Stimulated activated CD4-positive, alpha-beta T cell treated with anti-CD3 and anti-CD28 coated beads, Interleukin-4, amount 100 ng/mL, for 48 hours (primary cell): ENCODE measurements at places on chromosomes 6 and 20.

GRCh38 chr6:43942011-43942442 is 172.0 kb downstream of the VEGFA start:
- DNase-seq = no peak

DNA sequence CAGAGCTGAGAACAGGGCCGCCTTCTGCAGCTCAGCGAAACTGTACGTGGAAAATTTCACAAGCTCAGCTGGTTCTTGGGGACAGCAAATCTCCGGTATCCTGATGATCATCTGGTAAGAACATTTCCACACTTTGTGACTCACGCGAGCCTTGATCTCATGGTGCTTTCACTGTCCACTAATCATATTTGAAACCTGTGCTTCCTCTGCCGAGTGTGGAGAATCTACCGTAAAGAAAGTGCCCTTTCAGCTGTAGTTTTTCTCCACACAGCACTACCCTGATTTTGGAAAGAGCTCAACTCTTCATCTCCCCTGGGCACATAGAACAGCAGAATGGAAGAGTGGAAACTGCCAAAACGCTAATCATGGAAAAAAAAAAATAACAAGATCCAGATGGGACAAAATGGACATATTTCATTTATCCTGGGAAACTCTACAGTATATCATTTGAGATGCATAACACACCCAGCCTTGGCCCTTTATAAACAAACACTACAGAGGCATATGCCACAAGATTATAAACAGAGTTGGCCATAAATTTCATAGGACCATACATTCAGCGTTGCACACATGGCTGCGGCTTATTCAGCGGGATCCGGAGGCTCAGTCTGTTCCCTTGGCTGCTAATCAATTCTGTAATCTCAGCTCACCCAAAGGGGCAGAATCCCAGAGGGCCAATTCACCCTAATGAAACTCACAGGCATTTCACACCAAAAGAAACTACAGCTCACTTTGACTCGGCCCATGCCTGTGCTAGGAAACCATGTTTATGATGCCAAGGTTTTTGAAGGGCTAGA is 434.5 kb downstream of the HDGFL1 start:
- no peak for DNase-seq

DNA sequence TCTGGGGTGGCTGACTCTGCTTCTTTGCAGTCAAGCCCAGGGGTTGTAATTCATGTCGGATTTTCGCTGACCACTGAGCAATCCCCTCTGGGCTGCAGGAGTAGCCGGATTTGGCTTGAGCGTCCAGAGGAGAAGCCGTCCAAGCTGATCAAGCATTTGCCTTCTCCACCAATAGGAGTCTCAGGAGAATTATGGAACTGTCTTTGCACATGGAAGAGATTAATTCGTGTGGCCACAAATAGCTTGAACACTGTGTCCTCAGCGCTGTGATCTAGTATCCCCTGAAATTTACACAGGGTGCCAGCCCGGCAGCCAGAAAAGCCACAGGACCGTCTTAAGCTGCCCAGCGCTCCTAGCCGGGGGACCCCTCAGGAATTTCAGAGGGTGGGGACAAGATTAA is 37.1 kb downstream of the EYA2 start:
- no peak for DNase-seq

DNA sequence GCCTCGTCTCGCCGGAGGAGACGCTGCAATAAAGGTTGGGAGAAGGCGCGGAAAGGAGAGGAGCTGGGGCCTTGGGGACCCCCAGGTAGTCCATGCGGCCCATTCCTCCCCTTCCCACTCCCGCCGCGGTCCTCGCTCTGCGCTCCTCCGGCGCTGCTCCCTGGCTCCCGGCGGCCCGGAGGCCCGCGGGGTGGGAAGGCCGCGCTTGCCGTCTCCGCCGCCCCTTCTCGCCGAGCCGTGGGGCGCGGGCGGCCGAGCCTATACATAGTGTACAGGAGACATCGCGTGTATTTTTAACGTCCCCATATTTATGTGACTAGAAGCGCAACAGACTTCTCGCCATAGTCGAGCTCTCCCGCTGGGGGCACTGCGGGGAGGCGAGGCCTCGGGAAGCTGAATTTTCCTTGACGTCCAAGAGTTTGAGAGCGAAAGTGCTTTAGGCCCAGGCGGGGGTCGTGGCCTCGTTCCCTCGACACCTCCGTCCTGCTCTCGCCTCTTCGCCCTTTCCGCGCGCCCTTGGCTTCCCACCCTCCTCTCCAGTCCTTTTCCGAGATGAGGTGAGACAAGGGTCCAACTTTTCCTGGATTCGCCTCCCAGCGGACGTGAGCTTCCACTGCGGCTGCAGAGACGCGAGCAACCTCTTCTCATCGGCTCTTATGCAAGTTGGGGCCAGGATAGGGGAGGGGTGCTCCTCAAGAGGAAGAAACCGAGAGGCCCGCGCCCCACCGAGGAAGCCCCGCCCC is 29.0 kb downstream of the SLC12A5 start:
- DNase-seq = no peak

GRCh38 chr6:79609225-79609595 is 21.9 kb upstream of the SH3BGRL2 start:
- DNase-seq = no peak
